ENCODE measurements at places on chromosomes 11 and 22.

- no peak for DNase-seq
Measured at GRCh38 chr22:46272196-46272595, 4.4 kb downstream of the TTC38 start.

GRCh38 chr11:134762248-134763029, 350.4 kb upstream of the B3GAT1 start:
- DNase-seq = no peak

DNA sequence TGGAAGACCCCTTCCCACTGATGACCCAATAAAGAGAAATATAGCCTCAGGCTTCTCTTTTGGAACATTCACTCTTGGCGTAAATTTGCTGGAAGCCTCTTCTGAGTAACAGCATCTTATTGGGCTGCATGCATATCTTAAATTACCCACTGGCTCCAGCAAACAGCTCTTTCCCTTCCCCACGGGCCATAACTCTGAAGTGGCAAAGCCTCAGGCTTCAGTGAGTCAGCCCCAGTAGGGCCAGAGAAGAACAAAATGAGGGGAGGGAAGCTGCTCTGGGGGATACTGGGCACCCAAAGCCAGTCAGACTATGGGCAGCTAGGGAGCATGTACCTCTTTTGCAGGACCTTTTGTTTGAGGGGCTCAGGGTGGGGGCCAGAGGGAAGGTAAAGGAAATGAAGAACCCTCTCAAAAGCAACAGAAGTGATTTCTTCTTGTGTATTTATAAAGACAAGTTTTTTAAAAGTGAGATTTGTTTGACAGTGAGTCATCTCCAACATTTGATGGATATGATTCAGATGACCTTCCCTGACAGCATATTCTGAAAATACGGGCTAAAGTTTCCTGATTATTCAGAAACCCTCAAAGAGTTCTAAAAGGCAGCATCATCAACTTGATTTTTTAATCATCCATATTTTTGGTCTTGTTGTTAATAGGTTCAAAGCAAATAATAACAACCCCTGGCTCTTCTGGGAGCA, 203.4 kb downstream of the KIF18A start:
- DNase-seq = no peak

GRCh38 chr11:15874704-15875103, 481.6 kb downstream of the SOX6 start:
- no peak for DNase-seq

GRCh38 chr11:68658661-68659060, 25.7 kb upstream of the GAL start:
- no peak for DNase-seq

- no peak for DNase-seq
Measured at GRCh38 chr11:35262056-35262455, 123.1 kb downstream of the CD44 start.

- DNase-seq = no peak
Measured at GRCh38 chr11:130638624-130639023, 190.2 kb downstream of the ADAMTS15 start.

- no peak for DNase-seq
Measured at GRCh38 chr22:32964411-32965057, 93.6 kb downstream of the SYN3 start.

- no peak for DNase-seq
Measured at GRCh38 chr22:50417411-50418210, 57.2 kb downstream of the SBF1 start.

DNA sequence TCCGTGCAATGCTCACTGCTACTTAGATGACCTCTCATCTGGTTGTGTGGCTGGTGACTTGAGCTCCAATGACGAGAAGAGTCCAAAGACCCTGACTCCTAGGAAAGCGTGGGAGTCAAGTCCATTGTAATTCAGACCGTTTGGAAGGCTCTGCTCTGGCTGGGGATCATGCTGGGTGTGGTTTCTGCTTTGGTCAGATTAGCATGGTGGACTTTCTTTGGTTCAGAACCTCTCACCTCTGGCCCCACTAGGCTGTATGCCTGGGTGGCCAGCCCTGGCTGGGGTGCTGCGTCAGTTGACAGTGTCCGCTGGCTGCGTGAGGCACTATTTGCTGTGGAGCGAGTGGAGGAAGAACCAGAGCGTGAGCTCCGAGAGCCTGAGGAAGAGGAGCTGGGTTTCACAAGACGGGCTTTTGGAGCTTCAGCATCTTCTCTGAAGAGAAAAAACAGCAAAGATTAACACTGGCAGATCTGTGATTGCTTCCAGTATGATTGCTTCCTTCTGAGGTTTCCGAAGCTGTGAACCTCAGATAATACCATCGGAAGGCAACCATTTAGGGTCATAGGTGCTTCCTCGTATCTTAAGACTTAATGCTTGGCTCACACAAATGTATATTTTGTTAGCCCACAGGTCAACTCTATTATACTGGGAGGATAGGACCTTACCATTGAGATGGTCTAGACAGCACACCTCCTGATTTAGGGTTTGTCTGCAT, 11.6 kb upstream of the HSPA8 start:
- DNase-seq = no peak

GRCh38 chr11:124198897-124199296, 15.8 kb downstream of the OR10D3 start:
- DNase-seq = no peak

GRCh38 chr11:94504689-94505293, 7.5 kb upstream of the C11orf97 start:
- DNase-seq = no peak

DNA sequence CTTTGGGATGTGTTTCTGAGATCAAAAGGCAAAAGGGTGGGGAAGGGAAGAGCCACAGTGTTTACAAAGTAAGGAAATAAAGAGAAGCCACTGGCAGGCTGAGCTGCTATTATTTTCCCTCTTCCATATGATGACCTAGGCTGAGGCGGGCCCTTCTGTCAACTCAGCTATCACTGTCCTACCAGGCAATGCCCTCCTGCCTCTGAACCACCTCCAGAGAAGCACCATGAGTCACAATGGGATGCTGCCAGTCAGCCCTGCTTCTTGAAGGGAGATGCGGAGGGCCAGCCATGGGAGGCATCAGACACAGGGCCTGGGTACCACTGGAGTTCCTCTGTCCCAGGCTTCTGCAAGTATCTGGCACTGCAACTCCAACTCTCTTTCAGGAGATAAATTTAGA, 107.9 kb upstream of the BID start:
- DNase-seq = no peak

DNA sequence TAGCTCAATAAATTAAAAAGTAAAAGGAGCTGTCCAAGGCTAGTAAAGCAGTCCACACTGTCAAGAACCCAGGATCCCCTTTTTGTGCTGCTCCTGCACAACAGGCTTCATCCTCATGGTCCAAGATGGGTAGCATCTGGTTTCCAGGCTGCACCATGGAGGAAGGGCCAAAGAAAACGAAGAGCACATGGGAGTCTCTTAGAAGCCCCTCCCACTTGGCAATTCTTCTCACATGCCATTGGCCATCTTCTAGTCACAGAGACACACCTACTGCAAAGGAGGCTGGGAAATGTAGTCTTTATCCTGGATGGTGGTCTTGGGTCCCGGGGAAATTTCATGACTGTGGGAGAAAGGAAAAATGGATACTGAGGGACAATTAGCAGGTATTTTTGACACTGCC, 37.8 kb downstream of the PRR5L start:
- DNase-seq = no peak

GRCh38 chr11:8597182-8597581, 3.2 kb upstream of the STK33 start:
- DNase-seq = no peak

GRCh38 chr11:73374151-73374550, 2.0 kb upstream of the RELT start:
- no peak for DNase-seq

DNA sequence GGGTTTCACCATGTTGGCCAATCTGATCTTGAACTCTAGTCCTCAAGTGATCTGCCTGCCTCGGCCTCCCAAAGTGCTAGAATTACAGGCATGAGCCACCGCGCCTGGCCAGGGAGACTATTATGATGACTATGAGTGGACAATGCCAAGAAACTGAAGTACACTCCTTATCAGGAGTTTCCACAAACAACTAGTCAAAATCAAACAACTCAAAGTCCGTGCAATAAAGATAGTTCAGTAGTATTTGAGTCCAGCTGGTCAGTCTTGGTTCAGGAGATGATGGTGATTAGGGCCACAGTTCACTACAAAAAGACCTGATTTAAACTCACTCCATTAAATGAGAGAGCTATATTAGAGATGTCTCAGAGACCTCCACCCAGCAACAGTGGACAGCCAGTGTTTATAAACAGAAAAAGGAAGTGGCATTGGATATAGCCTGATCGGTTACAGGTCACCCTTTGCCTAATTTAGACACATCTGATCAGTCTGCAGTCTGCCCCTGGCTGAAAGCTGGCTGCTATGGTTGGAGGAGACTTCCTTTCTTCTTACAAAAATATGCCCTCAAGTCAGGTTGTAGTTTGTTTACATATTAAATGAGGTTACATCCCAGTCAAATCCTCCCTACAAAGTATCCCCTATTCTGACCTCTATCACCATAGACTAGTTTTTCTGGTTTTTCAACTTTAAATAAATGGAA, 17.0 kb downstream of the CD3E start:
- no peak for DNase-seq

DNA sequence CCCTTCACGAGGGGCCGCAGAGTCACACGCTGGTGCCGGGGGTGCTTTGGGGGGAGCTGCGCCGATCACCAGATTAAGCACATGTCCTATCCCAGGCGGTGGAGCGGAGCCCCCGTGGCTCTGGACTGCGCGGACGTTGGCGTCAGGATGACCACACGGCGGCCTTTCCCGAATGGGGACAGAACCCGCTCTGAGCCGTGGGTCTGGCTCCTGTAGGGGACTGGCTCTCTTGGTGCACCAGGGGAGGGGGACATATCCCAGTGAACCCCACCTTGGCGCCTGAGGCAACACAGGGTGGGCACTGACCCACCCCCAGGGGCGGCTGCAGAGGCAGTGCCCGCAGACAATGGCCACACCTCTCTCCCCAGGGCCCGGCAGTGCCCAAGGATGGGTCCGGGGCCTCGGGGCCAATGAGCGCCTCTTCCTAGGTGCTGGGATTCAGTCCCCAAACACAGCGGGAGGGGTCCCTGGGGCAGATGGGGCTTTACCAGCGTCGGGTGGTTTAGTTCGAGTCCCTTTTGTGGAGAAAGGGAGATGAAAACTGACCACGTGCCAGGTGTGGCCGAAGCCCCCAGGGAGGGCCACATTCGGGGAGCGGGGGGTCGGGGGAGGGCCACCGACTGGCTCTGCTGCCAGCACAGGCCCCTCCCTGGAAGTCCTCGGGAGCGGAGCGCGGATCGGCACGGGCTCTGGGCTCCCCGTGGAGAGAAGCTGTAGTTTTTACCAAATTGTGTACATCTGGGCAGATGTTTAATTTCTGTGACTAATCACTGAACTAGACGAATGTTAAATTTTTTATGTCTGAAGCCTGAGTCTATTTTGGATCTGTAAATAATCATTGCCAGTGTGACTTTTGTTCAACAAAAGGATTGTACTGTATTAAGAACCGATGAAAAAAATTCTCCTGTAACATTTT, 58.9 kb downstream of the GRAMD4 start:
- no peak for DNase-seq

DNA sequence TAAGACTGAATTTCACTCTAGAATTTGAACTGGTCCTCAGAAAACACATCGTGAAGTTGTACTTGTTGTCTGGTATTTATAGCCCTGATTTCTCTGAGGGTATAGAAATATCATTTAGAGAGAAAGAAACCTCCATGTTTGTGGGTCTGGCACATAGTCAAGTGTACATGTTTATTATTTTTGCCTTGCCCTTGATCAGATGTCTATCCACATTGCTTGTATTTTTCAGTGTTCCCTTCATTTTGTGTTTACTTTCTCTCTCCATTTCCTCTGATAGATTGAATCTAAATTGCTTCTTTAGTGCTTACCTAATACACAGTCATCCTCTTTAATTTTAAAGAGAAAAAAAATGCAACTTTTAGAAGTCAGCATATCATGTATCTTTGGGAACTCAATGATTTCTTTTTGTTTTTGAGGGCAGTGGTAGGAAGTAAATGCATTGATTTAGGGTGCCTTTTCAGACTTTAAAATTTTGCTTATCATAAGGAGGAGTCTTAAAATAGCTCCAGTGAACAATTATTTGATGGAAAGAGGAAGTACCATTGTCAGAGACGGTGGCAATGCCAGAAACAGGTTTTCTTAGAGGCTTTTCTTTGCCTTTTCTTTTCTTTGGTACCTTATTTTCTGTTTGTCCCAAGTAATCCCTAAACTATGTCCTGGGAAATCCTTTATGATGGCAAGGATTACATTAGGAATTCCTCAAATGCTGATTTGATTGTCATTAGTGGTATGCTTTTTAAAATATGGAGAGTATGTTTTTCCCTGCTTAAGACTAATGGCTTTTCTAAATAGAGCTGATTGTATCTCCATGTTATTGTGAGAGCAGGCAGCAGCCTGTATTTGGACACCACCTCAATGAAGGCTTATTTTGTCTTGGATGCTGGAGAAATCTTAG, 29.8 kb upstream of the TECTA start:
- DNase-seq = no peak
